ENCODE measurements at places on chromosomes 7 and 10.

GRCh38 chr10:47277352-47278151 lies 22.4 kb upstream of the GDF10 start:
- DNase-seq: no peak

GRCh38 chr7:6614953-6615722 lies at the start of gene ZNF853:
TSS of gene ZNF853 (plus strand) at chr7:6615610. CDS start at chr7:6616175, 565 bp downstream.
- DNase-seq: peak; percentile 80

- DNase-seq: no peak
These were observed 50.1 kb upstream of the LMTK2 start for GRCh38 chr7:98056580-98056979.

DNA sequence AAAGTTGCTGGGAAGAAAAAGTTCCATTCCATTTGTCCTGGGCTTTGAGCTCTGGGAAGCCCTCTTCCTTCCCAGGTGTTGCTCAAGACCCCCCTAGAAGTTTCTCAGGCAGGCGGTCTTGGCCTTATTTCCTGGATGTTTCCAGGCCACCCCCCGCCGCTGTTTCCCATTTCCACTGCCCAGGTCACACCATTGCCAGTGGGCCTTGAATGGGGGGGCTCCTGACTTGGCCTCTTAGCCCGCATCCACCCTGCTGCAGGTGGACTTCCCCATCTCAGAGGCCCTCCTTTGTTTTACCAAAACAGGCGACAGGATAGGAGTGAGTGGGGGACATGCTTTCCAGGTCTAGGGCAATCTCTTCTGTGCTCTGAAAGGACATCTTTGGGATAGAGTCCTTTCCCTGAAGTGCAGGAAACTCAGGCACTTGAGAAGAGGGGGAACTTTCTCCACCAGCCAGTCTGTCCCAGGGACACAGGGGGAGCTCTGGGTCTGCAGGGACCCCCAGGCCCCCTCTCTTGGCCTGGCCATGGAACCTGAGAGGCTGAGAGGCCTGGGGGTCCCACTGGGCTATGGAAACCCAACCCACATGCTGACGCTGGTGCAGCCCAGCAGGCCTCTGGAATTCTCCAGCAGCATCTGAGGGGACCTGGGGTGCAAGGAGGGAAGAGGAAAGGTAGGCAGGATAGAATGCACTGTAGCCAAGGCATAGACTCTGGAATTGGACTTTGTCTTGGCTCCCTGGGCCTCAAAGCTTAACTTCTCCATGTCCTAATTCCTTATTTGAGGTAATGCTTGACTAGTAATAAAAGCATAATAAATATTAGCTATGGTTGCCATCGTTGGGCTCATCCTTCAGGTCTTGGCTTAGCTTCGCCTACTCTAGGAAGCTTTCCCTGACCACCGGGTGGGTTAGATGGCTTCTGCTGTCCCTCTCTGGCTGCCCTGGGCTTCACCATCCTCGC lies 17.6 kb downstream of the NEURL1 start:
- no peak for DNase-seq

- DNase-seq: no peak
These were observed 58.7 kb upstream of the BTRC start for GRCh38 chr10:101295261-101295660.

DNA sequence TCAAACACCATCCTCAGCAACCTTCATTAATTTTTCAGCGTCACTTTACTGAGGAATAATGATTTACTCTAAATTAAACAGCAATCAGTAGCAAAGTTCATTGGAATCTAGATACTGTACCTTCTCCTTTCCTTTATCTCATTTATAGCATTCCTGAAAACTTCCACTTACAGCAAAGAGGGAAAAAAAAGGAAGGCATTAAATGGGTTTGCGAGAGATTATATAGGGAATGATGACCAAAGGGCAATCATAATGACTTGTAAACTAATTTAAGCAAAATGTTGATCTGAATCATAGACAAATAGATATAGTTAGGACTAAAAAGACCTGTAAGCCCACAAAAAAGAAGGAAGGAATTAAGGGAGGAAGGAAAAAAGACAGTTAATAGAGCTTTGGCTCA lies 42.0 kb downstream of the IPMK start:
- no peak for DNase-seq

GRCh38 chr7:12385364-12385786 lies 18.3 kb downstream of the VWDE start:
- DNase-seq: no peak

- no peak for DNase-seq
These were observed 114.6 kb upstream of the AGK start for GRCh38 chr7:141436575-141437075.

- no peak for DNase-seq
These were observed 5.7 kb upstream of the GLCCI1 start for GRCh38 chr7:7962851-7963250.

GRCh38 chr10:130412317-130412716 lies 276.1 kb downstream of the GLRX3 start:
- no peak for DNase-seq

- DNase-seq: no peak
These were observed 19.6 kb upstream of the AGBL3 start for GRCh38 chr7:134966691-134967090.

DNA sequence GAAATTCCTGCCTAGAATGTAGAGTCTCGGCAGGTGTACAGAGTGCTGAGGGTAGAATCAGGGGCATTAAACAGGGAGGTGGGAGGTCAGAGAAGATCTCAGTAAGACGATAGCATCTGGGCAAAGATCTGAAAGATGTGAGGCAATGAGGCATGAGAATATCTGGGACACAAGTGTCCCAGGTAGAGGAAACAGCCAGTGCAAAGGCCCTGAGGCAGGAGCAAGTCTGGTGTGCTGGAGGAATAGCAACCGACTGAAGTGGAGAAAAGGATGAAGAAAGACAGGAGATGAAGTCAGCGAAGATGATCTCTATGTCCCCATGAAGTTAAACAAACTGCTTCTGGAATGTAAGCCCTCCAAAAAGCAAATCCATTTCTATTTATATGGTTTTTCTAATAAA lies 84.4 kb downstream of the USP6NL start:
- DNase-seq: no peak

DNA sequence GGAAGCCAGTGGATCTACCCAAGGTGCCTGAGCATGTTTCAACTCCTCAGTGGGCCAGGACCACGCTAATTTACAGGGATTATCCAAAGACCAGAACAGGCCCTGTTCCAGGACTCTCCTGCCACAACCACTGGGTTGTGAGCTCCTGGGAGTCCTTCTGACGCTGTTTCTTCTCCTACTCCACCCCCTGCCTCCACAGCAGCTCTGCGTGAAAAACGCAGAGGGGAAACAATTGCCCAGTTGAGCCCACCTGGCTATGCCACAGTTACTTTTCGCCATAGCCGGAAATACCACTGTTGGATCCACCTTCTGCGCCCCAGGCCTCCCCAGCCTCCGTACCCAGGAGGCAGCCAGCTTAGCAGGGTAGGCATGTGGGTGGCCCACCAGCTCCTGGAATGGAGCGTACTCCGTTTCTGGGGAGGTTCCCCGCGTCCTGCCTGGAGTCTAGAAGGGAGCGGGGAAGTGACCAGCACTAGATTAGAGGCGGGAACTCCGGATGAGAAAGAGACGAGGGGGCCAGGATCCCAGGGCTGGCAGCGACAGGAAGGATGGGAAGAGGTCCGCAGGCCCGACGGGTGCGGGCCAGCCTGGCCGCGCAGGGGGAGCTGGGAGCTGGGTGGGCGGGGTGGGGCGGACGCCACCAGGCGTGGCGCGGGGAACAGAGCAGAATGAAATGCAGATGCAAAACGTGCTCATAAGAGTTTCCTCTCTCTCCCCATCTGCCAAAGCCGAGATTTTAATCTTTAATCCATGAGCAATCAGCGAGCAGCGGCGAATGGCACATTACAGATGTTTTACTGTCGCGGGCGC lies 32.1 kb upstream of the PAX2 start:
- DNase-seq: peak; percentile 60

GRCh38 chr7:141860207-141860606 lies 18.9 kb upstream of the PRSS37 start:
- DNase-seq: no peak

DNA sequence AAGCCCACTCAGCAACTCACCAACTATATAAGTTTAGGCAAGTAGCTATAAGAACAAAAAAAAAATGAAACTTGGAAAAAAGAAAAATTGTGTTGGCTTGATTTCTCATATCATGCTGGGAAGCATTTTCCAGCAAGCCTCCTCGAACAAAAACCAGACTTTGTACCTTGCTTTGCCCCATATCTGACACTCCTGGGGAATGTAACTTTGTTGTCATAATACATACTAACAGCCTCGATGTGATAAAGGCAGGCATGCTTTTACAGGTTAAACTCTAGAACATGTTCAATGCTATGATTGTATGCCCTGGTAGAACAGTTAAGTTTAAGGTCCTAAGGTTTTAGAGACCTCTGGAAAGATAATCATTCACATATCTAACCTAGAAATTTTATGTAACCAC lies 11.6 kb downstream of the CFAP43 start:
- DNase-seq: no peak

GRCh38 chr7:95088536-95089215 lies 181.3 kb downstream of the PPP1R9A start:
- DNase-seq: no peak

- no peak for DNase-seq
These were observed 512.8 kb upstream of the GALNT17 start for GRCh38 chr7:70619130-70619529.

DNA sequence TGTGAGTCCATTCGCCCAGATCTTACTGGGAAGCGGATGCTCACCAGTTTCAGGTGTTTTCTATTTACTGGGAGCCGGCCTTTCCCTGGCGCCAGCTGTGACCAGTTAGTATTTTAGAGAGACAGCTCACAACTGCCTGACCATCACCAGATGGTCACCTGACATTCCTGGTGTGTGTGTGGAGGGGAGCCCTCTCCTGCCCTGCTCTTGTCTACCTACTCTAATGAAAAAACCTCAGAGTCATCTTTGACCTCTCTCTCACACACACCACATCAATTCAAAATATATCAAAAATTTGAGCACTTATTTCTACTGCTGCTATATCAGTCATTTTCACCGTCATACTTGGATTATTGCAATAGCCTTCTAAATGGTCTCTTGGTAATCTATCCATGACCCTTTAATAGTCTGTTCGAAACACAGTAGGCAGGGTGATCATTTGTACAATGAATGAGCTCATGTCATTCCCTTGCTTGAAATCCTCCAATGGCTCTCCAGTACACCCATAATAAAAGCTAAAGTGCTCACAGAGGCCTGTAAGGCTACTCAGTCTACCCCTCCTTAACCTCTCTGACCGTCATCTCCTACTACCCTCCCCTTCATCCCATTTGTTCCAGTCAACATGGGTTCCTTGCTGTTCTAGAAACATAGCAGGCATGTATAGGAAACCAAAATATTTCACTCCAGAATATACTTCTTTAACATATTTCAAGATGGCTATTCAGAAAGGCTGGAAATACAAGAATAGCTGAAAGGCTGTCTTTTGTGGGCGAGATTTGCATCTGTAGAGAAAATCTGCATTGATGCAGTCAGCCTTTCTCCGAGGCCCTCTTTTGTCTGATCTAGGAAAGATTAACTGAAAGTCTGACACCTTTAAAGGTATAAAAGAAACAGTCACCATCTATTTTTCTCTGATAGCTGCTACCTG lies 17.5 kb upstream of the NT5C3A start:
- DNase-seq: no peak

- peak; percentile 76 for DNase-seq
These were observed at the start of gene TRIL for GRCh38 chr7:28958235-28958979. TSS of gene TRIL (minus strand) at chr7:28958330. CDS start at chr7:28958046, 284 bp downstream.

DNA sequence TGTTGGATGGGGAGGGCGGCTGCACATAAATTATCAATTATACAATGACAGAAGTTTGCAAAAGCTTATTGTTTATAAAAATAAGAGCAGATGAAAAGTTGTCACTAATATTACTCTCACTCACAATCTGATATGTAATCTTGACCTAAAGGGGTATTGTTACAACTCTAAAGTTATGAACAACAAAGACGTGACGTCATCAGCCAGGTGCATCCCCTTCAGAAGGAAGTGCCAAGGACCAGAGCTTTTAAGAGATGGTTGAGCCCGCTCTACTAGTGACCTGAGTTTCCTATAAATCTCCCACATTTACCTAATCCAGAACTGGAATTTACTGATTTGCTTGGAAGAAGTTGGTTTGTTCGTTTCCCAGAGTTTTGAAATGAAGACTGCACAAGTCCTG lies 247.7 kb upstream of the MGMT start:
- no peak for DNase-seq

- peak; percentile 48 for DNase-seq
These were observed 59.3 kb upstream of the ECHDC3 start for GRCh38 chr10:11682851-11683250.

GRCh38 chr10:30036811-30037210 lies 22.6 kb downstream of the JCAD start:
- no peak for DNase-seq

DNA sequence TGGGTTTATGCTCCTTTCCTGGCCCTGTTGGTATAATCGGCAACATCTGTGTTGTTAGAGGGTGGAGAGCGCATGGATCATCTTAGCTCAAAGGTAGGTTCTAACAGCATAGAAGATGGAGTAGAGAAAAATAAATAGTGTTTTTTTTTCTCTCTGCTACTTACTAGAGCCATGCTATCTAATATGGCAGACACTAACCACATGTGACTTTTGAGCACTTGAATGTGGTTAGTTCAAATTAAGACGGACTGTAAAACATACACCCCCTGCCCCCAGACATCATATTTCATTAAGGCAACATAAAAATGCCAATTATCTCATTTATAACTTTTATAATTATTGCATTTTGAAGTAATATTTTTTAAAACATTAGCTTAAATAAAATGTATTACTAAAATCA lies 525.1 kb downstream of the KIF20B start:
- DNase-seq: no peak

DNA sequence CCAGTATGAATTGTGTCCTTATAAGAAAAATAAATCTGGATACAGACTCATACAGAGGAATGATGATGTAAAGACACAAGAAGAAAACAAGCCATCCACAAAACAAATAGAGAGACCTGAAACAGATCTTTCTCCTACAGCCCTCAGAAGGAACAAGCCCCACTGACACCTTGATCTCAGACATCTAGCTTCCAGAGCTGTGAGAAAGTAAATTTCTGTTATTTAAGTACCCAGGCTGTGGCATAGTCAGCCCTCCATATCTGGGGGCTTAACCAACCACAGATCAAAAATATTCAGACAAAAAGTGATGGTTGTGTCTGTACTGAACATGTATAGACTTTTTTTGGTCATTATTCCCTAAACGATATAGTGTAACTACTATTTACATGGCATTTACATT lies 23.9 kb upstream of the ANKRD1 start:
- no peak for DNase-seq

- no peak for DNase-seq
These were observed 811.2 kb downstream of the TYW1 start for GRCh38 chr7:67807826-67808225.

GRCh38 chr7:12638851-12639456 lies 48.5 kb upstream of the ARL4A start:
- no peak for DNase-seq

GRCh38 chr10:70528741-70529362 lies 50.3 kb downstream of the PALD1 start:
- DNase-seq: peak; percentile 49

GRCh38 chr7:68613405-68613804 lies 984.9 kb upstream of the AUTS2 start:
- peak; percentile 24 for DNase-seq
